Renal cortical epithelial cell (primary cell): ENCODE measurements at places on chromosomes 11 and 22.

DNA sequence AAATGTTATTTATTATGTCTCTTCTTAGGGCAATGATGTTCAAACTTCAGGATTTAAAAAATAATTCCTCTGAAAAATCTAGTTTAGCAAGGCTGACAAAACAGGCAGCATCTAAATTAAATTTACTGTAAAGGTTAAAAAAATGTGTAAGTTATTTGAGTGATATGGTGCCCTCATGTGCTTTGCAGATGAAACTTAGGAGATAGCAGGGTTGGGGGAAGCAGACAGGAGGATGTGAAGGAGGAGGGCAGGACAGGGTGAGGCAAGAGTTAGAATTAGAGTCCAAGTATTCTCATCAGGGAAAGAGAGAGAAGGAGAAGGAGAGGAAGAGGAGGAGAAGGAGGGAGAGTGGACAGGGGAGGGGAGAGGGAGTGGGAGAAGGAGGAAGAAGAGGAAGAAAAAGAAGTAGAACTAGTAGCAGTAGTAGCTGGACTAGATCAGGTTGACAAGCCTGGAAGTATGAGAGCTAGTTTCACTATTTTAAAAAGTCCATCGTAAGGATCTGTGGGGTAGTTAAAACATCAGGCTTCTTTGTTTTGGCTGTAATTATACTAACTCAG is 141.2 kb upstream of the SESN3 start:
- no peak for DNase-seq

DNA sequence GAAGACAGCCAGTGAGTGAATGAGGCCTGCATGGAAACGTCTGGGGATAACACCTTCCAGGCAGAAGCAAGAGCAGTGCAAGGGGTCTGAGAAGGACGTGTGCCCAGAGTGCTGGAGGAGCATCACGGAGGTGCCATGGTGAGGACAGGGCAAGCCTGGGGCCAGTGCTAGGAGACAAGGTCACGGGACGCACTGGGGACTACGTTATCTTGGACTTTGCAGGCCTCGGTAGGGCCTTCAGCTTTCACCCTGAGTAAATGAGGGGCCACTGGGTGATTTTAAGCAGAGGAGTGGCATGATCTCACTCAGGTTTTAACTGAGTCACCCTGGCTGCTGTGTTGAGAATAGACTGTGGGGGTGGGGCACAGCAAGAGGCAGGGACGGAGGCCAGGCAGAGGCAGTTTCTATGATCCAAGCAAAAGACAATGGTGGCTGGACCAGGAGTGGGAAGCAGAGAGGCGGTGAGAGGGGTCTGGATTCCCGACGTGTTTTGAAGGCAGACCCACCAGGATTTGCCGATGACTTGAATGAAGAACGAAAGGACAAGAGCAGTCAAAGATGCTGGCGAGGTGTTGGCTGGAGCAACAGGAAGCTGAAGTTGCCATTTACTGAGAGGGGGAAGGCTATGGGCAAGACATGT is 102.7 kb upstream of the PARVA start:
- no peak for DNase-seq

- DNase-seq = no peak
Measured at GRCh38 chr22:40033586-40034380, 39.0 kb downstream of the FAM83F start.

DNA sequence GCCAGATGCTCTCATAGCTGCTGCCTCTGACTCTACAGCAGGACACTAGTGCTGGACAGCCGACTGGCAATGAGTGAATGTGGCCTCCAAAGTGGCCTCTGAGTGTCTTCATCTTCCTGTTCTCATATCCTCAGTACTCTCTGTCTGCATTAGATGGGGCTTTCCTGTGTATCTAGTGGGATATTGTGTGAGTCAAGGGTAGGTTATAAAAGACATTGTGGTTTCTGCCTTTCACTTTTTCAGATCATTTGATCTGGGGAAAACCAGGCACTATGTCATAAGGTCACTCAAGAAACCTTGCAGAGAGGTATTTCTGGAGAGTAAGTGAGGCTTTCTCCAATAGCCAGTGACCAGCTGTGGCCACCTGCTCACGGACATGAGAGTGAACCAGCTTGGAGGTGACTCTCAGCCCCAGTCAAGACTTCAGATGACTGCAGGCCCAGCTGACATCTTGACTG is 333.6 kb upstream of the NCAM1 start:
- DNase-seq = no peak

DNA sequence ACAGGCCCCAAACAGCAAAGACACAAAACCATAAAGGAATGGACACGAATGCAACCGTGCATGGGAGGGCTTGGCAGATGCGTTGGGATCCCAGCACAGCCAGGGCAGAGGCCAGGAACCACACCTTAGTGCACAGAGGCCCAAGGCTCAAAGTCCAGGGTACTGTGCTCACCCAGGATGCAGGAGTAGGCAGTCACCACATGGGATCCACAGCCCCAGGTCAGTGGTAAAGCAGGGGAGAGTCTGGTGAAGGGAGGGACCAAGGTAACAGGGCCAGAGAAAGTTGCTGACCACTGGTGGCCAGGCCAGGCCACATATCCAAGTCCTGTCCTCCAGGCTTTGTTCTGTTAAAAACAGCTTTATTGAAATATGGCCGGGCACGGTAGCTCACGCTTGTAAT is 6.5 kb upstream of the CERK start:
- no peak for DNase-seq

- DNase-seq = no peak
Measured at GRCh38 chr11:118099838-118100556, 13.2 kb upstream of the SMIM35 start.

DNA sequence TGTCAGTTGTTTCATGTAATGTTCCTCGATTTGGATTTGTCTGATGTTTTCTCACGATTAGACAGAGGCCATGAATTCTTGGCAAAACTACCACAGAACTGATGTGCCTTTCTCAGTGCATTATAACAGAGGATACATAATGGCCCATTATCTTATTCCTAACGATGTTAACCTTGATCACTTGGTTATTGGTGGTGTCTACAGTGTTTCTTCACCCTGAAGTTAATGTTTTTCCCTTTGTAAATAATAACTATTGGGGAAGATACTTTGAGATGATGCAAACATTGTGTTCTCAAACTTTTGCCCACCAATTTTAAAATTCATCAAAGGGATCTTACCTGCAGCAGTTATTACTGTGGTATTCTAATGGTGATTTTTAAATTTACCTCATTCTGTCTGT is 13.1 kb downstream of the RAB6A start:
- no peak for DNase-seq

- DNase-seq = no peak
Measured at GRCh38 chr22:25366408-25366807, 147.0 kb downstream of the CRYBB2 start.

DNA sequence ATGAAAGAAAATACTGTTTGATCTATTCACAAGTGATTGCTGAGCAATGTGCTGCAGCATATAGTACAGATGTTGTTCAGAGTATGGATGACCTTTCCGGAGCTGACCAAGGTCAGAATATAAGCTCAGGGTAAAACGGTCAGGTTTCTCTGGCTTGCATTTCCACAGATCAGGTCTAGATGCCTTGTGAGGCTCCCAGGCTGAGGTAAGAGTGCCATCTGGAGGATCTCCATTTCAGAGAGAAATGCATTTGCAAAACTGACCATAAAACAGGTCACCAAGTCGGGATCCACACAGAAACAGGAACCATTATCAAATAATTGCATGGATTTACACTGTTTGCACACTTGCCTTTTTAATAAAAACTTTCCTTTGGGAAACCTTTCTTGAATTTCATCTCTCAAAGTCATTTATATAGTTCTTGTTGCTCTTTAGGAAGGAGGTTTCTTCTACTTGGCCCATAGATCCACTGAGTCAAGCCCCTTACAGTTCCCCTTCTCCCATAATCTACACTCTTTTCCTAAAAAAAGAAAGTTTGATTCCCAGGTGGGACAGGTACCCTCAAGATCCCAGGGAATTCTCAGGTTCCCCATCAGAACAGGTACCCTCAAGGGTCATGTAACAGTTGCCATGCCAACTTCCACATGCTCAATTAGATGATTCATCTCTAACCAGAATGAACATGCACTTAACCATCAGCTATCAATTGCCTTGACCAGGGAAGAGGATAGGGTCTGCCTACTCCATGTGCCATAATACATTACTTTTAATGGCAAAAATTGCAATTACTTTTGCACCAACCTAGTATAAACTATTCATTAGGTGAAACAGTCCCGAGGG is 25.0 kb upstream of the TMPRSS5 start:
- DNase-seq = peak; percentile 62
